C1 segment of cervical spinal cord (tissue), 14 donors: ENCODE measurements at places on chromosomes 5 and 9.

GRCh38 chr5:39755452-39755851 is 330.7 kb upstream of the DAB2 start:
- DNase-seq, result no peak

DNA sequence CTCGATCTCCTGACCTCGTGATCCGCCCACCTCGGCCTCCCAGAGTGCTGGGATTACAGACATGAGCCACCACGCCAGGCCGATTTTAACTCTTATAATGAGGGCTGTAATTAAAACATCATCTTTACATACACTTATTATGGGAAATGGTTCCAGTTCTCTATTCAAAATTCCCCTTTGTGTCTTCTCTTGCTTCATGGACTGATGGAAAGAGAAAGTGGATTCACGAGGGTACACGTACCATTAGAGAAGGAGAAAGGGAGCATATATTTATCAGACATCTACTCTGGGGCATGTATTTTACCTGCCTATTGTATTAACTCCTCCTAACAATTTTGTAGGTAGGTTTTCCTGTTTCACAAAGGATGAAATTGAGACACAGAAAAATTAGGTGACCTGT is 31.1 kb downstream of the PTGS1 start:
- no peak for DNase-seq

GRCh38 chr5:35685161-35685560 is 67.5 kb downstream of the SPEF2 start:
- DNase-seq, result no peak

- DNase-seq, result no peak
Measured at GRCh38 chr5:172528440-172528839, 74.1 kb upstream of the SH3PXD2B start.
